Thymus (tissue), 14 donors: ENCODE measurements at places on chromosomes 1 and 21. TPM values are rescaled to one million over a fixed set of nuclear protein-coding genes. Genes with fewer than 3 reads are reported as not detected.

- DNase-seq = no peak
Measured at GRCh38 chr1:113963281-113963906, 15.9 kb upstream of the OLFML3 start.

DNA sequence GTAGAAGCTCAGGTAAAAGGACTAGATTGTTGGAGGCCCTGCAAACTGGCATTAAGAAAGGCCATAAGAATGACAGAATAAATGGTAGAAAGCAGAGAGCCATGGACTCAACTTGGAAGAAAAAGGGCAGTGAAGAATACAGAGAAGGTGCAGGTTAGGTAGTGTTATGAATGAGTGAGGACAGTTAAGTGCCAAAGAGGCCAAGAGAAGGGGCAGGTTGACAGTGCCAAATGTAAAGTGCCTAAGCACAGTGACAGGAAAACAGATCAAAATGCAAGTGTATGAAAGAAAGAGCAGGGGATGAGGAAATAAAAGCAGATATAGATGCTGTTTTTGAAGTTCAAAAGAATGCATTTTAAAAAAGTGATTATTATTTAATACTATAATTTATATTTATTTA, 43.7 kb downstream of the INTS7 start:
- no peak for DNase-seq

- no peak for DNase-seq
Measured at GRCh38 chr1:77940921-77941570, 37.8 kb downstream of the FUBP1 start.

GRCh38 chr1:13536571-13536970, 22.8 kb upstream of the LRRC38 start:
- no peak for DNase-seq

DNA sequence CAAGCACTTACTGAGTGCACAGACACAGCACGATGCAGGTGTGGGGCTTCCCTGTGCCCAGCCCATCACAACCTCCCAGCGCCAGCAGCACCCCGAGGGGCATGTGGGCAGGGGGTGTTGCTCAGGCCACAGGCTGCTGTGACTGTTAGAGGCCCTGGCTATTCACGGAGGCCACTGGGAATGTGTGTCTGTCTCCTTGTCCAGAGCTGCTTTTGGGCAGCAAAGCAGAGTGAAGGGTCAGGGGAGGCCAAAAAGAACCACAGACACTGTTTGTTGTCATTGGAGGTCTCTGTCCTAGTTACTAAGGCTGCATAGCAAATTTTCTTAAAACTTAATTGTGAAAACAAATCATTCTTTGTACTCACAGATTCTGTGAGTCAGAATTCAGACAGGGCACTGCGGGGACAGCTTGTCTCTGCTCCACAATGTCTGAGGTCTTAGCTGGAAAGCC, 49.6 kb downstream of the TNFRSF8 start:
- DNase-seq = no peak

GRCh38 chr21:45529785-45530422, 12.3 kb downstream of the SLC19A1 start:
- DNase-seq = no peak

- DNase-seq = no peak
Measured at GRCh38 chr1:66532798-66533783, 862 bp upstream of the SGIP1 start.

Gene SYNC
- 0.66 TPM for total RNA-seq

Gene ARHGAP30
- 65.7 TPM for total RNA-seq

Gene SVBP
- 65.9 TPM for total RNA-seq
